ENCODE measurements at places on chromosomes 6 and 20.

- DNase-seq = no peak
Observed at GRCh38 chr20:25389401-25389857, 1.2 kb downstream of the ABHD12 start.

- peak; percentile 7 for DNase-seq
Observed at GRCh38 chr6:11806561-11807317, 28.1 kb upstream of the ADTRP start.

DNA sequence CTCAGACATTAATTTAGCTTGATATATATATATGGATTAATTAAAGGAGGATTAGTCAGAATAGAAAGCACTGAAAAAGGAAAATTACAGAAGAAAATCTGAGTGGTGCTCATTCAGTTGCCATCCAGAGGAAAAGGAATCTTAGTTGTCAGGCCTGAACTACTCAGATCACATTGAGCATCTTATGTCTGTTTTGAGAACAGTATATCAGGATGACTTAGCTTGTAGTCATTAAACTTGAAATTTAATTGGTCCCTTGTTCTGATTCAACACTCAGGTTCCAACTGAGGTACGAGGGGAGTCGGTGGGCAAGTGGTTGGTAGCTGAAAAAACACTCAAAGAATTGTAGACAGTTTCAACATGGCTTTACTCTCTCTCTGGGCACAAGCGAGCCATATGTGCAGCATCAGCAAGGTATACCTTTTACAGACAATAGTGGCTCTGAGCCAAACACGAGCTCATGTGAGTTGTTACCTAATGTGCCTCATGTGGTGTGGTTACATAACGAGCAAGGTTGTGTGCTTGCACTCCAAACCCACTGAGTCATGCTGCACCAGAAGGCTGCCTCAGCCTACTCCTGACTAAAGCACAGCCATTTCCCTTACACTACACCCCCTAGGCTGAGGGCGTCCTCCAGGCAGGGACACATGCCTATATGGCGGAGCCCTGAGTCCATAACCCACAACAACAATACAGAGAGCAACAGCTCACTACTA, 73.0 kb upstream of the HMGN3 start:
- DNase-seq = no peak

GRCh38 chr20:37567671-37568588, 40.3 kb upstream of the BLCAP start:
- DNase-seq = no peak

GRCh38 chr6:134161041-134161440, 108.6 kb upstream of the SLC2A12 start:
- DNase-seq = no peak

DNA sequence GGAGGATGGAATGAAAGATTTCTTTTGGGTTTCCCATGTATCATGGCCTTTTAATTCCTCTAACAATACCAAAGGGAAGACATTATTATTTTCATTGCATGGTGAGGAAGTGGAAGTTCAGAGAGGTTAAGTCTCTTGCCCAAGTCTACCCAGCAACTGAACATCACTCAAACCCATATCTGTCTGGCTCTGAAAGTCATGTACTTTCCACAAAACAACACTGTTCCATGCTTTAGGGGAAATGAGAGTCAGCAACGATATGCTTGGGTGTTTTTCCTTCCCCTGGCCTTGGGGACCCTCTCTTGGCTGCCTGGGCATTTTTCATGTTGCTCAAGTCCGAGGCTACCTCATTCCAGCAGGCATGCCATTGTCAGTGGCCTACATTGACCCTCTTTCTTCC, 118.8 kb downstream of the ADTRP start:
- DNase-seq = no peak

GRCh38 chr20:40703975-40704530, 15.0 kb upstream of the MAFB start:
- no peak for DNase-seq

GRCh38 chr6:36973647-36974046, 12.3 kb downstream of the MTCH1 start:
- DNase-seq = no peak

DNA sequence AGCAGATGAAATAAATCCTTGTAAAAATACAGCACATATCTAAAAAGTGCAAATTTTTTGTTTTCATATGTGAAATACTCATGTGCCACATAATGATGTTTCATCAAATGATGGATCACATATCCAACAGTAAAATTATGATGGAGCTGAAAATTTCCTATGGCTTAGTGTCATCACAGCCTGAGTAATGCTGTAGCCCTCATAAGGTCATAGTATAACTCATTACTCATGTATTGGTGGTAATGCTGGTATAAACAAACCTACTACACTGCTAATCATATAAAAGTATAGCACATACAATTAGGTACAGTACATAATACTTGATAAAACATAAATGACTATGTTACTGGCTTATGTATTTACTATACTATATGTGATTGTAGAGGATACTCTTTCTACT, 12.9 kb downstream of the TSPYL1 start:
- DNase-seq = no peak

DNA sequence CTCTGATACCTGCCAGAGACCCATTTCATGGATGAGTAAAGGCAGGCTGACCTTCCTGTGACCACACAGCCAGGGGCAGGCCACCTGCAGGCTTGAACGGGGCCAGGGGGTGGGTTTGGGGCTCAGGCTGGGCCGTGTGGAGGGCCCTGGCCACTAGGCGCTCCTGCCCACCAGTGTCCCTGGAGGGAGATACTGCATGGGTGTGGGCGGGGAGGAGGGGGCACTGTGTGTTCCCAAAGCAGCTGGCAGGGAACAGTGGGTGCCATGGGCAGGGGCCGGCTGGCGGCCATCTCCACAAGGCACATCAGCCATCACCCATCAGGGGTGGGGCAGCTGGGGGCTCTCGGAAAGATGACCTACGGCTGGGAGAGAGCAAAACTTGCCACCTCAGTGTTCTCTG, 15.4 kb downstream of the SRC start:
- DNase-seq = no peak

GRCh38 chr6:505374-505773, 113.8 kb downstream of the IRF4 start:
- DNase-seq = no peak

DNA sequence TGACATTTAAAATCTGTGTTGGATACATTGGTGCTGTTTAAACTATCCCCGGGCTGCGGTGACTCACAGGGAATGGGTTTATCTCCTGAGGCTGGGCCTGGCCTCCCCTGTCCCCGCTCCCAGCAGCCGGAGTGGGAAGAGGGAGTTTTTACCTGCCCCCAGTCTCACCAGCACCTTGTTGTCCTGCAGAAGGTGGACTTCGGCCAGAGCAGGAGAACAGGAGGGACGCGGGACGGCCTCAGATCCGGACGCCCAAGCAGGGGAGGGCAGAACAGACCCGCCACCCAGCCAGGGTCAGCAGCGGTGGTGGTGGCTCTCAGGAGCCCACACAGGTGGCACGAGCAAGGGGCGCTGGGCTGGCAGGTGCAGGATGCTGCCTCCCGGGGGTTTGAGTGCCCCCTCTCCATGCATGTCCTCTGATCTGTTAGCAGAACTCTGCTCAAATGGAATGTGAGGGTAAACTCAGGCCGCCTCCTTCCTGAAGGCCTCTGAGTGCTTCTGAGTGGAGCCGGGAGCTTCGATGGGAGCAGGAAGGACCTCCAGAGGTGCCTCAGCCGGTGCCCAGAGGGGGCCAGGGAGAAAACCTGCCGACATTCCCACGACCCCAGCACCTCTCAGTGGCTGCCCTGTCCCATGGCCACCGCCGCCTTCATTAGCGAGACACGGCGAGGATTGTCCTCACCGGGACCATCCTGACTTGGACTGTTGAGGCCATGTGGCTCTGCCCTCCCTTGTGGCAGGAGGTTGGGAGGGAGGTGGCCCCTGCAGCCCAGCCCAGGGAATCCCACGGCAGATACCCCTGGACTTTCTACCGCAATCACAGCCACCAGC, 43.4 kb upstream of the MRGBP start:
- DNase-seq = no peak

DNA sequence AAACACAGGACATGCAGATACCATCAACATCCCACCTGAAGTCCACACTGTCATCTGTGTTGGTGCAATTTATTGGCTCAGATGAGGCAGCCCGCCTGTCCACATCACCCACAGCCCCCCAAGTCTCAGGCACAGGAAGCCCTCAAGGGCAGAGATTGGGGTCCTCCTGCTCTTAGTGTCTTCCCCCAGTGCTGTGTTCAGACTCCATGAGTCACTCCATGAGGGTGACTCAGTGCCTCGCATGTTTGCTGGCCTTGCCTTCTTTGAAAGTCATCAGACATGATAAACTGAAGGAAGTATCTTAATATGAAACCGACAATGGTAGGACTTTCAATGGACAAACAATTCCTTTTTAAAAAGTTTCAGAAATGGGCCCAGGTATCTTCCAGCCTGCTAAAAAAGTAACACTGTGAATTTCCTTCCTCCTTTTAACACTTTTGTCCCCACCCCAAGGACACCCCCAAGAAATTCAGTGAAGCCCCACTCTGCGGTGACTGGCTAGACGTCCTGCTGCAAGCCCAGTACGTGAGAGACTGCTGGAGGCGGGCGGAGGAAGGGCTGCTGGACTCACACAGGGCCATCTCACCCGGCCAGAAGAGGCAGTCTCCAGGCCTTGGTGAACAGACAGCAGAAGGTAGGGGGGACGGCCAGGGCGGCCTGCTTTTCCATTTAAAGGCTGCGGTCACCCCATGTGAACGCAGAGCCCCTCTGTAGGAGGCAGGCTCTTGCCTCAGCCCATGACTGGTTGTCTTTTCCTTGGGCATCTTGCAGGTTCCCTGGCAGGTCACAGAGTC, 43.0 kb upstream of the KCNK16 start:
- no peak for DNase-seq

GRCh38 chr6:127833336-127833735, 67.5 kb downstream of the THEMIS start:
- DNase-seq = no peak

DNA sequence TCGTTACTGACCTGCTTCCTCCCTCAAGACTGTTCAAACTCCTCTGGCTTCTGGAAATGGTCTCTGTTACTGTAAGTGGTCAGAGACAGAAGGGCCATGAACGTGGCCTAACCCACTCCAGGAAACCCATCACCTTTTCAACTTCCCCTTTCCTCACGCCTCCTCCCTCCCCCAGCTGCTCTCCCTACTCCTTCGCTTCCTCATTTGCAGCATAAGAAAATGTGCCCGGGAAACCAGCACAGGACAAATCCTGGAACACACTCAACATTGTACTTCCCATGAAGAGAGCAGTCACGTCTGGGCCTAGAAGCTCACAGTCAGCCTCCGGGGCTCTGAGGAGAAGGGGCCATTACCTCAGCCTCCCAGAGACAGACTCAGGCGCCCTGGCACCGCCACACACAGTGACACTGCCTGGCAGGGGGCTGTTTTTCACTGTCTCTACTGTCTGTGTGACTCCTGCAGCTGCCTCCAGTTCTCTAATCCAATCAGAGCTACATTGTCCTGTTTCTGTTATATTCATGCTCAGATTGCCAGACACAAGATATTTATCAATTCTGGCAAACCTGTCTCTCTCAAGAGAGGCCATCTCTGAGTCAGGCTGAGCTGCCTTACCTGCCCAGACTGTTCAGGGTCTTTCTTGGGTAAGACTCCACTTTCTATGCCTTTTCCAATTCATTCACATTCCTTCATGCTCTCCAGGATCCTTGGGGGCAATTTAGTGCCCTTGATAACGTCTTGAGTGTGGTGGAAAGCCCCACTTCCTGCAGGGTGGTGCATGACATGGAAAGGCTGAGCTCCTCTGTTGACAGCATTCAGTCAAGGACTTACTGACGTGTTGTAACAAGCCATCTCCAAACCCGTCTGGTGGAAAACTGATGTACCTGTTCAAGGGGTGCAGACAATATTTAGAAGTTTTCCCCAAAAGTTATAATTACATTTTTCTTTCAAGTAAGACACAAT, 242.2 kb downstream of the HIVEP2 start:
- no peak for DNase-seq

DNA sequence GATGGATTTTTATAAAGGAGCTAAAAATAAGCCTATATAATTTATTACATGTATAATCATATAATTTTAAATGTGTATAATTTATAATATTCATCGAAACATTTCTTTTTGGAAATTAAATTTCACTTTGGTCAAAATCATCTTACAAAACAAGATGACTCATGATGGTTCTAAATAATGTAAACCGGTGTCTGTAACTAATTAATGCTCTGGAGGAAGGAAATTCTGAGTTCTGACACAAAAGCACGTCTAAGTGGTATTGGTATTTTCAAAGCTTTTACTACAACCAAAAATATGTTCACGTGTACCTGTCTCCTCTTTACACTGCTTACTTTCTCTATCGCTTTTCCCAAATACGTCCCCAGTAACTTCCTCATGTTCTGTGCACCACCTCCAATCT, 134.1 kb downstream of the MTHFD1L start:
- DNase-seq = no peak

GRCh38 chr20:61850926-61851900, 214.5 kb downstream of the TAF4 start:
- DNase-seq = no peak
